ENCODE measurements at places on chromosomes 1 and 21.

DNA sequence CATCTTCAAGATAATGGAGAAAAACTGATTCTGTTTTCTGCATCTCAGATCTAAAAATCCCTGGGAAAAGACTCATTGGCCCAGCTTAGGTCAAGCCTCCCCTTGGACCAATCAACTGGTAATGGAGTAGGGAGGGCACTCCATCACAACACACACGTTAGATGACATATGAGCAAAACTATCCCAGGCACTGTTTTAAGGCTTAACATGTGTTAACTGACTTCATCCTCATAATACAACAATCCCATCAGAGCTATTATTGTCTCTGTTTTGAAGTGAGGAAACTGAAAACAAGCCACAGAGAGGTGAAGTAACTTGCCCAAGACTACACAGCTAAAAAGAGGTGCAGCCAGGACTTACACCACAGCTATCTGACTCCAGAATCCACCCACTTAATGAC lies 14.7 kb upstream of the CITED4 start:
- DNase-seq, result no peak

DNA sequence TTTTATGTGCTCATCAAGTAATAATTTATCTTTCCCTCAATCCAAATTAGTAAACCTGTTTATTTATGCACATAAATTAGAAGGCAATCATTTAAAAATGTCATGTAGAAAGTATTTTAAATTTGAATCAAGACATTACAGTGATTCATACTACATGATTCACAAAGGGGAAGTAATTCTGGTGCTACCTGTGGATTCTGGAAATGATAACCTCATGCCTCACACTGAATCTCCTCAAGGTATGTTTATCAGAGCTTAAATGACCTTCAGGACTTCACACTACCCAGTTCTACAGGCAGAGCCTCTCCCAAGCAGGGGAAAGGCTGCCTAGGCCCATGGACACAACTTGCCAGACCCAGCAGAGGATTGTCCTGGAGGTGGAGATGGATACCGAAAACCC lies 25.2 kb upstream of the TDRD10 start:
- DNase-seq, result no peak

DNA sequence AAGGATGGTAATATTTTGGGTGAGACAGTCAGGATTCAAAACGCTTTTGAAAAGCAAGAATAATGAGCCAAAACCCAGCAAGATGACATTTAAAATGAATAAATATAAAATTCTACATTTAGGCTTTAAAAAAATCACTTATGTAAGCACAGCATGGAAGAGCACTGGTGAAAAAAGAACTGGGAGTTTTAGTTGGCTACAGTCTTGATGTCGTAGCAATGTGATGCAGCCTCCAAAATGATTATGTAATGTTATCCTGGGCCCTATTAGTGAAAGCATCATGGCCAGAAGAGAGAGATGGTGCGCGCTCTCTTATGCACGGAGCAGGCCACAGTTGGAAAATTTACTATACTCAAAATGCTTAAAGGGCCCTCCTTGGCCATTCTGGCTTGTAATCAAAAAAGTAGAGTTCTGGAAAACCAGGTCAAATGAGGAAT lies 5.1 kb downstream of the KCNJ9 start:
- DNase-seq, result no peak

DNA sequence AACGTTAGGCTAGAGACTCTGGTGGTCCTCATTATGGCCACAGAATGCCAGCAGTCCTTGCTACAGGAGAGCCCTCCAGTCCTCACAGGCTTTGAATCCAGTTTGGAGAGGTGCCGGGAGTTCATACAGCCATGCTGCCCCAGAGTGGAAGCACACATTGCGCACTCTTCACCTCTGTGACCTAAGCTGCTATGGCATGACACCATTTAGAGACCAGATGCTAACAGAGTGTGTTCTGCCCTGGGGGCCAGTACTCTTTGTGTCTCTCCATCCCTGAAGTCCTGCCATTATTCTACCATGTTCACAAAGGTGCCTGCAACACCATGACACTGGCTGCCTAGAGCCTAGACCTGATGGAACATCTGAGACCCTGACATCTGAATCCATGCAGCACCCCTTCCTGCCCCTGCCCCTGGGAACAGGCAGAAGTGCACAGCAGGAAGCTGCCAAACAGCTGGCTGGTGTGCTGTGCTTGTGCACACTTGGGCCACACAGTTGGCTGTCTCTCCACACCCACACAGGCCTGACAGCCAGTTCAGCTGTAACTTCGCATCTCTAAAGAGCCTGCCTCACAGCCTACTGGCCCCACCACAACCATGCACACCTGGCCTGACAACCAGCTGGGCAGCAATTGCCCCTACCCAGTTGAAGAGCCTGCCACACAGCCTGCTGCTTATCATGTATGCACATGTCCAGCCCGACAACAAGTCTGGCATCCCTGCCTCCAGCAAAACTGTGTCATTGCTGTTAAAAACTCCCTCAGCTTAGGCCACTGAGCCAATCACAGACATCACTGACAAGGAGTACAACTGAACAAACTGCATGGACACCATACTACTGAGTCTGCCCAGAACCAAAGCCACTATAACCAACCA lies 49.1 kb downstream of the MCOLN2 start:
- no peak for DNase-seq

DNA sequence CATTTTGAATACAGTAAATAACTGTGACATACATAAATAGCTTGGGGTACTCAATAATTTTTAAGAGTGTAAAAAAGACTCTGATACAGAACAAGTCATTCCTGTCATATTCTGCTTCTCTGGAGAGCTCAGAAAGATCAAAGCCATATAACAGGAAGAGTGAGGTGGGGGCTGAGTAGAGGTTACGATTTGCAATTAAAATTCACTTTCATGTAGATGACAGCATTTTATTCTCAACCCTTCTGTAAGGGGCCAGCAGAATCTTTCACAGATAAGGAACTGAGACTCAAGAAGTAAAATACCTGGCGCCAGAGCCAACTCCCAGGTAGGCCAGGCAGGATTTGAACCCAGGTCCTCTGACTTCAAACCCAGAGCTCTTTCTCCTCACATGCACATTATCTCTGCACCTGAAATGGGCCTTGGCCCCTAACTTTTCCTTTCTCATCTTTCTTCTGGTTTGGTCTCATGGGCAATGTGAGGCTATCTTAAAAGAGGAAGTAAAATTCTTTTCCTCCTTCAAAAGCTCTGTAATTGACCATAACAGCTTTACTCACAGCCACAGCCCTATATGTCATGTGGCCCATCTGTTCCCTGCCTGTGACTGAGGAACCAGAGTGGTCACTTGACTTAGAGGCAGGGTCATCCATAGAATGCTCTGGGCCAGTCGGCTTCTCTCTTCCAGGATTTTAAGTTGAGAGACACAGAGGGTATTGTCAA lies 80.9 kb upstream of the SYT6 start:
- DNase-seq, result no peak

DNA sequence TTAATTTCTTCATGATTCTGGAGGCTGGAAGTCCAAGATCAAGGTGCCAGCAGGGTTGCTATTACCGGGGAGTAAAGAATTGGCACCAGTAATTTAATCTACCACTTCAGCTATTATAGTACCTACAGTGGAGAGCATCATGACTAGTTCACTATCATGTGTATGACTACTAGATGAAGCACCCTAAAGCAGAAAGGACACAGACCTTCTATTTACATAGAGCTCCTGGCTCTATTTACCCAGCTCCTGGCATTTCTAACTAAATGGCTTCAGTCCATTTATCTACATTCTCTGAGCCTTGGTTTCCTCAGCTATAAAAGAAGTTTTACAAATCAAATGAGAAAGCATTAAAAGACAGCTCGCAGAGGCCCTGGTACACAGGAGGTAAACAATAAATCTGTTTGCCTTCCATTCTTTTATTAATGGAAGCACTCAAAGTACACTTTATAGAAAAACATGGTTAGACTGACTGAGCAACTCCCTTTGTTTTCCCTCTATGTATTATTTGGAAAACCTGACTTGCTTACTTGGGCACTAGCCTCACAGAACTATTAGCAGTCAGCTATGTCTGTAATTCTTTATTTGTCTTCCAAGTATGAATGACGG lies 203.0 kb downstream of the SLC35F3 start:
- no peak for DNase-seq

GRCh38 chr1:46543761-46544560 lies 7.5 kb downstream of the KNCN start:
- DNase-seq, result no peak

- no peak for DNase-seq
Observed at GRCh38 chr1:185315445-185316071, 1.5 kb downstream of the IVNS1ABP start.

DNA sequence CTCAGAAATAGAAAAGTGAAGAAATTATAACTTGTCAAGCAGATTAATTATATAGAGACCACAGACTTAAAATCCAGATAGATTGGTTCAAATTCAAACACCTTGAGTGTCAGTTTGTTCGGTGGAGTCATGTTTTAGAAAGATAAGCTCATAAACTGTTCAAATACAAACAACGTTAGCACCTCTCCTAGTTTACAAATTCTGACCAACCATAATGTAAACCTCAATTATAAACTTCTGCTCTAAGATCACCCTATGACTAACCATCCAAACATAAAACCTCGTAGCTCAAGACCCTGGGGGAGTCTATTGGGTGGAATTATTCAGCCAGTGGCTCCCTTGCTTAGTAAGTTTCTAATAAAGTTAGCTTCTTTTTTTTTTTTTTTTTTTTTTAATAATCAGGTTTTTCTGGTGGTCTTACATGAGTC lies 12.4 kb downstream of the CBR1 start:
- DNase-seq, result no peak

DNA sequence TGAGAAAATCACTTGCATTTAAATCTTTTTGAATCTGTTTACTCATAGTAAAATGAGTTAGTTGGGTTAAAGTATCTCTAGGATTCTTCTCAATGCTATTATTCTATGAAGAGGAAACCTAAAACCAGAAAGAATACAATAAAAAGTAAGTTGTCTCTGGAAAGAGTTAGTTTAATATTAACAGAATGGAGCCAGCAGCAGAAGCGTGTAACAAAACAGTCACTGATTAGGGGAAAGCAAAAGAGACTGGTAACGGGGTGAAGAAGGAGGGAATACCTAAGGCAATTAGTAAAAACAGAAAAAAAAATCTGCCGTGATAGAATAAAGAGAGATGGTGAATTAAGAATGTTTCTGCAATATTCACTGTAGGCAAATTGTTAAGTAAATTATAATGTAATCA lies 60.0 kb downstream of the NRDC start:
- DNase-seq, result no peak

DNA sequence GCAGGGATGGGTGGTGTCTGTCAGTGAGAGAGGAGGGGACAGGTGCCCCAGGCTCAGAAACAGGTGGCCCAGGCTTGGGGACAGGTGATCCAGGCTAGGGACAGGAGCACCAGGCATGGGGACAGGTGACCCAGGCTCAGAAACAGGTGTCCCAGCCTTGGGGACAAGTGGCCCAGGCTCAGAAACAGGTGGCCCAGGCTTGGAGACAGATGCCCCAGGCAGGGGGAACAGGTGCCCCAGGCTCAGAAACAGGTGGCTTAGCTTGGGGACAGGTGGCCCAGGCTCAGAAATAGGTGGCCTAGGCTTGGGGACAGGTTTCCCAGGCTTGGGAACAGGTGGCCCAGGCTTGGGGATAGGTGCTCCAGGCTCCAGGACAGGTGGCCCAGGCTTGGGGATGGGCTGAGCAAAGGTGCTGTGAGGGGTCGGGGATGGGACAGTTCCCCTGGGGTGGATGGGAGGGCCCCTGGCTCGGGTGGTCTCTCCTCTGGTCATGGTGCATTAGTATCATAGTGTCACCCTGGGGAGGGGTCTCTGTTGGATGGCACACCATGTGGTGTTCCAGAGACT lies 87.7 kb upstream of the C1orf174 start:
- no peak for DNase-seq

GRCh38 chr1:229440851-229441537 lies 7.1 kb upstream of the ACTA1 start:
- DNase-seq, result no peak

DNA sequence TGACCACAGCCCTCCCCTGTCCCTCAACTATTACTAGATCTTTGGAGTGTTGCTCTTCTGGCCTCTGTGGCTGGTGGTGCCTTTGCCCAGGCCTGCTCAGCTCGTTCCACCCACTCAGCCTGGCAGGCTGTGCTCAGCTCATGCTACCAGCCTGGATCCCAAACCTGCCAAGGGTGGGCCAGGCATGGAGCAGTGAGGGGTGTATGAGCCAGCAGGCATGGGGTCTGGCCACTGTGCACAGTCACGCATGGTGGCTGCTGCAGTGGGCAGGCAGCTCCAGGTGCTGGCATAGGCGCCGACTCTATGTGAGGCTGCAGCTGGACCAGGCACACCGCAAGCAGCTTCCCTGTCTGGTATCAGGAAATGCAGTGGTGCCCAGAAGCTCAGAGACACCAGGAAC lies 449.9 kb downstream of the MATN1 start:
- DNase-seq, result no peak

DNA sequence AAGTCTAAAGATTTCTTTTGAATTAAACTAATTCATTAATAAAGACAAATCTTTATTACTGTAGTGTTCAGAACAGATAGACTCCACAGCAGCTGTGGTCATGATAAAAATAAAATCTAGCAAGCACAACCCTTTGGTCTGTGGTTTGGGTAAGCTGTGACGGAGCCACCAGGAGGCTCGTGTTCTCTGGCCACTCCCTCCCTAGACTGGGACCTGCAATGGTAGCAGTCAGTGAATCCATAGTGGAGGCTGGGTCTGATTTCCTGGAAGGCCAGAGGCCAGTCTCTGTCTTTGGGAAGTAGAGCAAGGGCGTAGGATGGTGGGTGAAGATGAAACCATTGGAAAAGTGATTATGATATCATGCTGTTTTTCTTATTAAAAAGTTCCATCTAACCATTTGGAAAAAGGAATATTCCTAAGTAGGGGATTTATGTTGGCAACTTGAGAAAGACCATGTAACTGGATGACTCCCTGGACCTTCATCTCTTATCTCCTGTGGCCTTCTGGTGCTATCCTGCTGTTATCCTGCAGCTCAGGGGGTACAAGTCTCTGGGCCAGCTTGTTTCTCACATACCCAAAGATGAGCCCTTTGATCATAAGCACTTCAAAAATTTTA lies 39.0 kb downstream of the TENT5C start:
- DNase-seq, result peak; percentile 52
